ENCODE measurements at places on chromosomes 6 and 20. TPM values are rescaled to one million over a fixed set of nuclear protein-coding genes. Genes with fewer than 3 reads are reported as not detected.

GRCh38 chr20:35499271-35499670 lies 30.2 kb downstream of the C20orf173 start:
- H3K36me3 ChIP-seq = peaks cover 55% of the 10 kb centered on the region
- no peak overlapping the region for H3K4me3 ChIP-seq
- no peak for DNase-seq
- no peaks in the 10 kb centered on the region for H3K4me1 ChIP-seq
- H3K27me3 ChIP-seq = no peaks in the 10 kb centered on the region
- H3K27ac ChIP-seq = no peak overlapping the region

DNA sequence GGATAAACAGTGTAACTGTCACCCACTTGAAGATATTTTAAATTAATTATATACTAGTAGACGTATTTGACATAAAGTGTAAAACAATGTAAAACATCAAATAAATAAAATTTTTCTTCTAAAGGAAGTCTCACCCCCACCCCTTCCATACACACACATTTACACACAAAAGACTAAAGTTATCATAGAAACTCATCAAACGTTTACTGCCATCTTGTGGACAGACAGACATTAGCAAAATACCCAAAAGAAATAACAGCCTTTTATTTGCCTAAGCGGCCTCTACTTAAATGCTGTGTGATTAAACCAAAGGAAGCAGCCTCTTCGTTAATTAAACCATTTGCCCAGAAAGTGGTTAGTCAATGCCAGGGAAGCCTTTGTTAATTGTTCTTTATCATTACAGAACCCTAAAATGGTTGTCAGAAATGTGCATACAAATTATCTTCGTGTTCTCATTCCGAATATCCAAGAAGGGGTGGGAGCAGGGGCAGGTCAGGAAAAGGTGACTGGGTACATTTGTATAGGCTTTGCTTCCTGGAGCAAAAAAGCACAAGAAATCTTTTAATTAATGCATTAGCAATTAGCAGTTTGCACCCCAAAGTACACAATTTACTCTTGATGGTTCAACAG lies 176.2 kb upstream of the SASH1 start:
- no peaks in the 10 kb centered on the region for H3K4me1 ChIP-seq
- H3K4me3 ChIP-seq = no peak overlapping the region
- DNase-seq = no peak
- H3K36me3 ChIP-seq = no peaks in the 10 kb centered on the region

- peaks cover 5% of the 10 kb centered on the region for H3K4me1 ChIP-seq
- H3K27ac ChIP-seq = no peak overlapping the region
- no peaks in the 10 kb centered on the region for H3K27me3 ChIP-seq
Observed at GRCh38 chr6:4638641-4639040, 137.6 kb upstream of the CDYL start.

DNA sequence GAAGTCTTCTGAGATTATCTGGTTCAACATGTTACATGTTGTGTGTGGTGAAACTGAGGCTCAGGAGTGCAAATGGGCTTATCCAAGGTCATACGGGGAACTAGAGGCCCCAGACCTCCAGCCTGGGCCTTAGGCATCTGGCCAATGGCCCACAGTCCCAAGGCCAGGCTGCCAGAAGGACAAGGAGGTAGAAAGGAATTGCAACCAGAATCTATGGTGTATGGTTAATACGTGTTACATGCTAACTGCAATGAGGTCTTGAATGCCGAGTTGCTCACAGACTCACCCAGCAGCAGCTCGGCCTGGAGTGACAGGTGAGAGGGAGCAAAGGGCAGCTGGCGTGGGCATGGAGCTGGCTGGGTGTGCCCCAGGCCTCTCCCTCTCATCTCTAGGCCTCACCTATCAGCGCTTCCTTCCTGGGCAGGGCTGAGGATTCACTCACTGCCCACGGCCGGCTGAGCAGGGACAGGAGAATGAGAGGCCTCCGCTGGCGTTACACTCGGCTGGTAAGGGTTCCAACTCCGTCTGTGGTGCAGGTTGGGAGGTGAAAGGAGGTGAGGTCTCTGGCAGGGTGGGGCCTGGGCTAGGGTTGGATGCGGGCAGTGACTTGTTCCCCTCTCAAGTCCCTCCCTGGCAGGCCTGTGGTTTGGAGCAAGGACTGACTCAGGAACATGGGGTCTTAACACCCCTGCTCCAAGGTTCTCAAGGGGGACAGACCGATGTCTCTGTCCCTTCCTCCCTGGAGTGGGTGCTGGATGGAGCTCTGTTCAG lies at the start of gene TLDC2:
Gene TLDC2 (plus strand): TSS at position 437 of the 771 bp plus-strand sequence. CDS start 37 bp downstream, at position 474.
- no peak for DNase-seq
- H3K27ac ChIP-seq = no peak within 1 kb of the TSS
- H3K36me3 ChIP-seq = no peaks in the 10 kb centered on the region
- H3K4me3 ChIP-seq = no peak within 1 kb of the TSS
- peaks cover 2% of the 10 kb centered on the region for H3K4me1 ChIP-seq
- no peaks in the 10 kb centered on the region for H3K27me3 ChIP-seq

- H3K4me3 ChIP-seq = no peak overlapping the region
- no peak overlapping the region for H3K27ac ChIP-seq
- H3K36me3 ChIP-seq = no peaks in the 10 kb centered on the region
- H3K27me3 ChIP-seq = no peaks in the 10 kb centered on the region
- DNase-seq = no peak
Observed at GRCh38 chr6:136333824-136334464, 44.3 kb upstream of the BCLAF1 start.

DNA sequence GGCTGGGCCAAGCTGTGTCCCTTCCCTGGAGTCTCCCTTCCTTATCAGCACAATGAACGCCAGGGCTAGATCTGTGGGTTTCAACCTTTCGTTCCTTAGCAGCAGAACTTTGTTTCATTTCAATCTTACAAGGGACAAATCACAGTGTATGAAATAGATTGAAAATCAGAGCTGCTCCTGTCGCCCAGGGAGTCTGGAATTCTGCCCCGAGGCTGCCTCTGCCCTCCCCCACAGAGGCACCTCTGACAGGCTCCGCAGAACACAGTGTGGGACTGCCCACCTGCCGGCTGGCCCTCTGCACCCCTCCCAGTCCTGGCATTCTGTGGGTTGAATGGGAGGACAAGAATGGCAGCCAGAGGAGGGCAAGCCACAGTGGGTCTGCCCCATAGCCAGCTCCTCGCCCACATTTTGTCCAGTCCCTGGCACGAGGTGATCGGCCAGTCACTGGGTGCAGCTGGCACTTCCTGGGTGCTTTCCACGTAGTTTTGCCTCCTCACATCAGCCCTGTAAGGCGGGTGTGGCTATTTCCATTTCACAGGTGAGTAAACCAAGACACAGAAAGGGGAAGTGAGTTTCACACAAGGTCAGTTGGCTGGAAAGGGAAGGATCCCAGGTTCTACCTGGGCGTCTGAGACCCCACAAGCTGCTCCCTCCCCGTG lies 26.1 kb downstream of the MANBAL start:
- no peak for DNase-seq
- no peak overlapping the region for H3K4me3 ChIP-seq
- peaks cover 7% of the 10 kb centered on the region for H3K36me3 ChIP-seq
- H3K27me3 ChIP-seq = no peaks in the 10 kb centered on the region
- H3K4me1 ChIP-seq = peaks cover 64% of the 10 kb centered on the region

The OR5V1 gene
- total RNA-seq = not detected

The CRISP3 gene
- 0.85 TPM for total RNA-seq

DNA sequence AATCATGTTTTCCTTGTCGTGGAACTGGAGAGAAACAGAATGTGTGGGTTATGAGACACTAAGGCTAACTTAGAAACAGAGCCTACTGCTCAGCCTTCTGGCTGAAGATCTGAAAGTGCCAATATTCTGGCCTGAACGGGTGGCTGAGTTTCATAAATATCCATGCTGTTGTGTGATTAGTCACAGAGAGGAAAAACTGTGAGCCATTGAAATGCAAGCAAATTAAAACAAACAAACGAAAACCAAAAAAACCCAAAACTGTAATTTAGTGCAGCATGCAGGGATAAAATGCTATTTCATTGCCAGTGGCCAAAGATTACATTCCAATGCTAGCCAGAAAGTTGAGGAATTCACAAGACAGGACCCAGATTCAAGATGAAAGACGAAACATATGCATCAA lies 315.1 kb downstream of the UBE3D start:
- H3K27me3 ChIP-seq = no peaks in the 10 kb centered on the region
- no peak for DNase-seq
- no peak overlapping the region for H3K4me3 ChIP-seq
- H3K36me3 ChIP-seq = no peaks in the 10 kb centered on the region
- H3K4me1 ChIP-seq = no peaks in the 10 kb centered on the region

- H3K27me3 ChIP-seq = peaks cover 51% of the 10 kb centered on the region
- no peak overlapping the region for H3K27ac ChIP-seq
- peaks cover 2% of the 10 kb centered on the region for H3K36me3 ChIP-seq
- DNase-seq = no peak
- H3K4me1 ChIP-seq = peaks cover 14% of the 10 kb centered on the region
Observed at GRCh38 chr6:26594131-26594498, 2.6 kb upstream of the ABT1 start.

- H3K27ac ChIP-seq = no peak overlapping the region
- H3K4me3 ChIP-seq = no peak overlapping the region
- no peak for DNase-seq
- no peaks in the 10 kb centered on the region for H3K36me3 ChIP-seq
- H3K4me1 ChIP-seq = peaks cover 9% of the 10 kb centered on the region
Observed at GRCh38 chr6:2731281-2731909, 19.3 kb downstream of the MYLK4 start.

GRCh38 chr6:74114428-74114827 lies 418.4 kb downstream of the CD109 start:
- DNase-seq = no peak
- H3K27me3 ChIP-seq = peaks cover 25% of the 10 kb centered on the region

GRCh38 chr20:37081717-37082289 lies 14.0 kb downstream of the RBL1 start:
- peaks cover 13% of the 10 kb centered on the region for H3K36me3 ChIP-seq
- no peaks in the 10 kb centered on the region for H3K4me1 ChIP-seq
- no peak overlapping the region for H3K27ac ChIP-seq

- no peak for DNase-seq
- H3K27me3 ChIP-seq = no peaks in the 10 kb centered on the region
- H3K27ac ChIP-seq = no peak overlapping the region
- H3K4me3 ChIP-seq = no peak overlapping the region
- no peaks in the 10 kb centered on the region for H3K36me3 ChIP-seq
- H3K4me1 ChIP-seq = peaks cover 10% of the 10 kb centered on the region
Observed at GRCh38 chr20:31833130-31833930, 12.1 kb downstream of the FOXS1 start.

- no peaks in the 10 kb centered on the region for H3K27me3 ChIP-seq
- no peaks in the 10 kb centered on the region for H3K36me3 ChIP-seq
- no peak overlapping the region for H3K4me3 ChIP-seq
Observed at GRCh38 chr6:24761193-24761835, 13.4 kb upstream of the GMNN start.

The ADGRG6 gene
- total RNA-seq = 36.6 TPM

DNA sequence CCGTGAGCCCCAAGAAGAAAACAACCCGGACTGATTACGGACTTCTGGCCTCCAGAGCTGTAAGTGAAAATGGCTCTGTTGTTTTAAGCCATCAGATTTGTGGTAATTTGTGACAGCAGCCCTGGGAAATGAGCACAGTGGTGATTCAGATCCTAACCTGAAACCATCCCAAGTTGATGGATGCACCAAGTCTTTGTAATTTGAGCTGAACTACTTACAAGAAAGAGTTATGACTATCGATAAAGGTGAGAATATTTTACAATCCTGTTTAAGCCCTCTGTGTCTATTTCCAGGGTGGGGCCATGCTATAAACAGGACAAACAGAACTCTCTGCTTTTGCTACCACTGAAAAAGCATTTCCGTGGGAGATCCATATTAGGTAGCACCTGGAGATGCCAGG lies 19.1 kb upstream of the RIN2 start:
- peaks cover 34% of the 10 kb centered on the region for H3K4me1 ChIP-seq
- no peaks in the 10 kb centered on the region for H3K36me3 ChIP-seq
- DNase-seq = no peak
- H3K27ac ChIP-seq = no peak overlapping the region
- no peak overlapping the region for H3K4me3 ChIP-seq

The FRK gene
- 5.1 TPM for total RNA-seq
